ENCODE measurements at places on chromosomes 4 and X.
A peak's percentile ranks its signal among the peaks of the same experiment; 100 is the strongest.

- DNase-seq: peak; percentile 35
Measured at GRCh38 chr4:67393699-67394281, 151.5 kb downstream of the CENPC start.

GRCh38 chr4:129346036-129346435 lies 250.1 kb downstream of the C4orf33 start:
- DNase-seq: no peak

- no peak for DNase-seq
Measured at GRCh38 chr4:153637201-153637600, 46.9 kb upstream of the TLR2 start.

- DNase-seq: peak; percentile 8
Measured at GRCh38 chr4:162015090-162015489, 148.7 kb downstream of the FSTL5 start.

GRCh38 chrX:14489437-14489836 lies 39.9 kb upstream of the GLRA2 start:
- no peak for DNase-seq

DNA sequence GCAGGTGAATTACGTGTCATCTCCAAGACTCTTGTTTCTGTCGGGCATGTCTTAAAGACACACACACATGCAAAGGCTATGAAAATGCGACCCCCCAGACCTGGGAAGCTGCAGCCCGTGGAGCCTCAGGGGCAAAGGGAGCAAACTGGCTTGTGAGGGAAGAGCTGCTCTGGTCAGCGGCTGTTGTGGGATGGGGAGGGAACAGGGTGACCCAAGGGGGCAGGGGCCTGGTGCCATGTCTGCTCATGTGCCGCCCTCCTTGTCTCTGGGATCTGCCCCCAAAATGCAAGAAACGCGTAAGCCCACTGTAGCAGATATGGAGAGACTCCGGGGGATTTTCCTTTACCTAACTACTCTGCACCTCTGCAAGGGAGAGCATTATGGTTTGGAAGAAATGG lies 92.4 kb downstream of the PHKA2 start:
- no peak for DNase-seq

GRCh38 chr4:5421416-5421815 lies 286.9 kb downstream of the EVC2 start:
- DNase-seq: no peak

GRCh38 chrX:19867411-19867732 lies 20.0 kb downstream of the SH3KBP1 start:
- peak; percentile 53 for DNase-seq

DNA sequence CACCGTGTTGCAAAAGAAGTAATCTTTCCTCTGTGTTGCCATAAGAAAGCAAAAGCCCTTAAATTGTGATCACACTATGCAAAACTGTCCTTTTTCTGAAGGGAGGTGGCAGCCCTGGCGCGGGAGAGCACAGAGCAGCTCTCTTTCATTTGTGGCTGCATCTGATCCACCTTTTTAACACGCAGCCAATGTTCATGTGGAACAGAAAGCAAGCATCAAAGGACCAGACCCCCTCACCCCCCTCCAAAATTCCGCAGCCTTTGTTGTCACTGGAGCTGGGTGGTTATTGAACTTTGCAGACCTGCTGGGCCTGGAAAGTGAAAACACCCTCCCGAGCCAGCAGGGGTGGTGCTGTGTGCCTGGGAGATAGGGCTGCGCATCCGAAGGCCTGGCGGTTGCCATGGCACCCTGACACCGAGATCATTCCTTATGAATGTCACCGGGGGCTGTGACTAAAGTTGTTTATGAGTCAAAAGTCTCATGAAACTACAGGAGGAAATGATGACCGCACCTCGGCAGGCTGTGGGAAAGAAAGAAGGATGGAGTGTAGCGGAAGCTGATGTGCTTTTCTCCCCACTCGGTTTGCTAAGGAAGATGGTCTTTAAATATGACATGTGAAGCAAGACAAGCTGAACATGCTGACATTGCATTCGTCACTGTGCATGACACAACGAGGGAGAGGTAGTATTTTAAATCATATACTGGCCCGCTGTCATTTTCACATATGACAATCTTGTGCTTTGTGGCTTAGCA lies 367.4 kb downstream of the UNC5C start:
- peak; percentile 90 for DNase-seq

Data from fibroblast of skin of back (primary cell).